ENCODE measurements at places on chromosomes 7 and 10.
A peak's percentile ranks its signal among the peaks of the same experiment; 100 is the strongest.

- H3K4me3 ChIP-seq = no peak overlapping the region
- H3K27ac ChIP-seq = no peak overlapping the region
- DNase-seq = no peak
- peaks cover 64% of the 10 kb centered on the region for H3K27me3 ChIP-seq
Measured at GRCh38 chr7:127404286-127405072, 12.0 kb upstream of the ZNF800 start.

DNA sequence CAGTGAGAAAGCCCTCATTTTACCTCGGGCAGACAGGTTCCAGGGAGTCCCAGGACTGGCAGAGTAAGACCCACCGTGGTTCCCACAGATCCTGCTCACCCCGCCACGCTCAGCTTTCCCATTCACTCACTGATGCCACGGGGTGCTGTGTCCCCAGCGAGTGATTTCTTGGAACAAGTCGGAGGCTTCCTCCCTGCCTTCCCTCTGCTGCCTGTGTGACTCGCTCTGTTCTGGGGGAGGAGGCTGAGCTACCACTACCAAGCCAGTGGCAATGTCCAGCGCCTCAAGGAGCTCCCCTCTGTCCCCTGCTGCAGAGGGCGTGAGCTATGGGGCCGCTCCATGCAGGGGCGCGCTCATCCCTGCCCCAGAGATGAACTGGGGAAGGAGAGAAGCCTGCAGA, 12.6 kb downstream of the IL15RA start:
- no peak overlapping the region for H3K27ac ChIP-seq
- no peaks in the 10 kb centered on the region for H3K27me3 ChIP-seq
- no peak for DNase-seq
- H3K4me3 ChIP-seq = no peak overlapping the region
- peaks cover 35% of the 10 kb centered on the region for H3K36me3 ChIP-seq

DNA sequence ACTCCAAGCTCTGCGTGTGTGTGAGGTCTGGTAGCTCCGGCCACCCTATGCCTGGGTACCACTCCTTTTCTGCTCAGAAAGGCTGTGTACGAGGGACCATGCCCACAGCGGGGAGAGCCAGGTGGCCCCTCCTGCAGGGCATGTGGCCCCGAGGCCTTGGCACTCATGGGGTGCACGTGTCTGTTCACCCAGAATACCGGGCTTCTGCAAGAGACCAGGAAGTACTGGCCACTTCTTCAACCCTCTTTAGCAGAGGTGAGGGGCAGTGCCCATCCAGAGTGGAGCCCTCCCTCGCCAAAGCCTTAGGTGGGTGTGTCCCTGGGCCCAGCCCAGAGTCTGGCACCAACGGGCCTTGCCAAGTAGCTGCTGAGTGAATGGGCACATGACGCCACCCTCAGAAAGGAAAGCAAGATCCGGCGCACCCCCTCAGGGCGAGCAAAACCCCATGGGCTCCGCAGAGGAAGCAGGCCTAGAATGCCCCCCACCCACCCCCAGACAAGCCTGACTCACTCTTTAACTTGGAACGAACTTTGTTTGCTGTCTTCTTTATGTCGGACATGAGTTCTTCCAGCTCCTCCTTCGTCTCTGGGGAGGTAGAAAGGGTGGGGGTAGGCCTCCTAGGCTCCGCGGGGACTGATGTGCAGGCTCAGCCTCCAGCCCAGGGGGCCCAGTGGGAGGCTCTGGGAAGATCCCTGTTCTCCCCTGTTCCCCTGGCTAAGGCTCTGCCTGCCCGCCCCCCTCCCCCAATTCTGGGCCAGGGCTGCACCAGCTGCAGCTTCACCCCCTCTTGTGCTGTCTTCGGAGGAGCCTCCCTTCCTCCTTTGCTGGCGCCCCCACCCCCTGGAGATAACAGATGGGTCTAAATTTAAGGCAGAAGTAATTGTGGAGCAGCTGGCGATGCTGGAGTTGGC, 14.6 kb downstream of the STX1A start:
- H3K4me3 ChIP-seq = no peak overlapping the region
- no peak for DNase-seq
- no peak overlapping the region for H3K27ac ChIP-seq
- peaks cover 67% of the 10 kb centered on the region for H3K36me3 ChIP-seq
- peaks cover 16% of the 10 kb centered on the region for H3K4me1 ChIP-seq

DNA sequence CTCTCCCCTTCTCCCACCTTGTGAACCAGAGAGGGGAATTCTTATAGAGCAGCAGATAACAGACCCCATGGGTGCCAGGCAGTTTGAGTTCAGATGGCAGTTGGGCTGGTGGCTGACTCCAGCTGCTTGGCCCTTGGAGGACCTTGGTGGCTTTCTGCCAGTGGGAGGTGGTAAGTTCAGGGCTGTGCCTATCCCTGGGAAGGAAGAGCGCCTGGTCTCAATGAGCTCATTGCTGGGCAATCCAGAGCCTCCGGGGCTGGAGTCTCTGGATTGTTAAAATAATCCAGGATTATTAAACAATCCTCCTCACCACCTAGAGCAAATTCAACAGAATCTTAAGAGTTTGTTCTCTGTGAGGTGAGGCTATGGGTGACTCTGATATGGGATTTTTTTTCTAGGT, 105.2 kb downstream of the FANK1 start:
- no peak overlapping the region for H3K27ac ChIP-seq
- H3K4me3 ChIP-seq = no peak overlapping the region
- no peaks in the 10 kb centered on the region for H3K27me3 ChIP-seq
- H3K36me3 ChIP-seq = no peaks in the 10 kb centered on the region

- no peak overlapping the region for H3K27ac ChIP-seq
- no peaks in the 10 kb centered on the region for H3K27me3 ChIP-seq
- no peaks in the 10 kb centered on the region for H3K4me1 ChIP-seq
- no peak overlapping the region for H3K4me3 ChIP-seq
- no peaks in the 10 kb centered on the region for H3K36me3 ChIP-seq
- no peak for DNase-seq
Measured at GRCh38 chr7:22477876-22478450, 22.0 kb downstream of the STEAP1B start.

GRCh38 chr7:93119191-93119905, 1.6 kb upstream of the SAMD9 start:
- no peaks in the 10 kb centered on the region for H3K27me3 ChIP-seq
- DNase-seq = peak; percentile 67
- H3K27ac ChIP-seq = peak overlapping the region; percentile 78
- peak overlapping the region; percentile 15 for H3K4me3 ChIP-seq

GRCh38 chr7:25272265-25272664, 44.0 kb upstream of the NPVF start:
- H3K4me3 ChIP-seq = no peak overlapping the region
- H3K27ac ChIP-seq = no peak overlapping the region
- no peaks in the 10 kb centered on the region for H3K4me1 ChIP-seq
- H3K27me3 ChIP-seq = peaks cover 26% of the 10 kb centered on the region
- no peak for DNase-seq

DNA sequence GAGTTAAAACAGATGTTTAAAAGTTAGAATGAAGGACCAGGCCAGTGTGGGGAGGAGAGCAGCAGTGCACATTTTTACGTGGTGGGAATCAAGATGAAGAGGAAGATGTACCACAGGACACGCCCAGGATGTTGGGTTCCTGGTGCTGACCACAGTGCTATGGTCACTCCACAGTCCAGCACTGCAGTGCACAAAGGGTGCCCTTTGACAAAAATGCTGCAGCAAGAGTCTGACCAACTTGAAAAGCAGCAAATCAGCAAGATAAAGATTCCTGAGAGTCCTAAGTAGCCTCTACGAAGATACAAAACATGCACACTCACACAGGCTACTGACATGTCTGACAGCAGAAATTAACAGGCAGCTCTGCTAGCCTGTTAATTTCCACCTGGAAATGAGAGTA, 107.1 kb downstream of the PIP4K2A start:
- peaks cover 5% of the 10 kb centered on the region for H3K4me1 ChIP-seq
- no peak overlapping the region for H3K4me3 ChIP-seq
- no peak overlapping the region for H3K27ac ChIP-seq
- peaks cover 7% of the 10 kb centered on the region for H3K36me3 ChIP-seq
- no peak for DNase-seq
- no peaks in the 10 kb centered on the region for H3K27me3 ChIP-seq

- no peaks in the 10 kb centered on the region for H3K27me3 ChIP-seq
- no peak overlapping the region for H3K4me3 ChIP-seq
- no peaks in the 10 kb centered on the region for H3K36me3 ChIP-seq
- H3K4me1 ChIP-seq = no peaks in the 10 kb centered on the region
- no peak for DNase-seq
- no peak overlapping the region for H3K27ac ChIP-seq
Measured at GRCh38 chr10:127203067-127203466, 6.7 kb upstream of the INSYN2A start.

DNA sequence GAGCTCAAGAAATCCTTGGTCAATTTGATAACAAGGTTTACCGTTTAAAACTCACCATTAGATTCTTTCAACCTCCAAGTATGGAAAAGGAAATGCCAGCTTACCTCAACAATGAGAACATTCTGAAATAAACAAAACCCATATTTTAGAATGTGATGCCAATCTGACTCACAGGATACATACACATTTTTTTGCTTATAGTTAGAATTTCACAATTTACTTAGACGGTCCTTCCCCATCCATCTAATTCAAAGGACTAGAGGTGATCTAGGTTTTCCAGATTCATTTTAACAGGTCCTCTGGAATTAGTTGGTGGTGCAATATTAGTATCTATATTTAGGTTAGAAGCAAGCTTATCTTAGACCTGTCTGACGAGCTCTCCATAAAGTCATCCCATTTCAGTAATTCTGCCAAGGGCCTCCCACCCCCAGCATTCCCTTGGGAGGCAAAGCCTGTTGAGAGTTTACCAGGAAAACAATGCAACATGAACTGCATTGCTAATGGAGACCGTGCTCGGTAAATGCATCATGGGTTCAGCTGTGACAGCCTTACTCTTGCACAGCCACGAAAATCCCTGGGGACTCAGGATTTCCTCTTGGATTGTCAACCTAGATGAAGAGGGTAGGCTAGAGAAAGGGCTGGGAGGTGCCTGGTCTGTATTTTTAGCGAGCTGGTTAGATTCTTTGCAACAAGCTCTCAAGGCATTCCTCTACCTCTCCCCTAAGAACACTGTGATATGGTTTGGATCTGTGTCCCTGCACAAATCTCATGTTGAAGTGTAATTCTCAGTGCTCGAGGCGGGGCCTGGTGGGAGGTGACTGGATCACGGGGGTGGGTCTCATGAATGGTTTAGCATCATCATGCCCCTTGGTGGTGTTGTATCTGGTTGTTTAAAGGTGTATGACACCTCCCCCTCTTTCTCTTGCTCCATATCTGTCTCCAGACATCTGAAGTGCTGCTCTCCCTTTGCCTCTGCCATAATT, 93.8 kb downstream of the PRTFDC1 start:
- no peak for DNase-seq
- H3K4me3 ChIP-seq = no peak overlapping the region
- H3K4me1 ChIP-seq = no peaks in the 10 kb centered on the region

DNA sequence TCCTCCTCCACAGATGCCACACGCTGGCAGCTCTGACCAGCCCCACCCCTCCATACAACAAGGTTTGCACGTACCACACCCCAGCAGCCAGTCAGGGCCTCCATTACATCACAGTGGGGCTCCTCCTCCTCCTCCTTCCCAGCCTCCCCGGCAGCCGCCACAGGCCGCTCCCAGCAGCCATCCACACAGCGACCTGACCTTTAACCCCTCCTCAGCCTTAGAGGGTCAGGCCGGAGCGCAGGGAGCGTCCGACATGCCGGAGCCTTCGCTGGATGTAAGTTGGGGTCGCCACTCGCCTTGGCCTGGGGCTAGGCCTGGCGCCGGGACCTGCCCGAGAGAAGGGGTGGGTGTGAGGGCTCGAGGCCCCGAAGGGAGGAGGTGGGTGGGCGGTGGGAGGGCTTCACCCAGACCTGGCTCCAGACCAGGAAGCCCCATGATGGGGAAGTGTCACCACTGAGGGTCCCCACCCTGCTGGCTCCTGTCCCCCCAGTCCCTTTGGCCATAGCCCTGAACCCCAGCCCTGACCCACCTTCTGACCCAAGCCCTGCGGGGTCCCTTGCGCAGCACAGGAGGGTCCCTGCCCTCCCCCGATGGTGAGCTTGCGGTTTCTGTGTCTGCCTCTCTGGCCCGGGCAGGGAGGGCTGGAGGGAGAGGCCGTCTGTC, 36.2 kb upstream of the PPIF start:
- H3K4me1 ChIP-seq = no peaks in the 10 kb centered on the region
- no peak overlapping the region for H3K27ac ChIP-seq
- H3K4me3 ChIP-seq = no peak overlapping the region
- no peaks in the 10 kb centered on the region for H3K27me3 ChIP-seq
- no peak for DNase-seq
- peaks cover 26% of the 10 kb centered on the region for H3K36me3 ChIP-seq
